ENCODE measurements at places on chromosomes 6 and 20. TPM values are rescaled to one million over a fixed set of nuclear protein-coding genes. Genes with fewer than 3 reads are reported as not detected.

- no peak for DNase-seq
Observed at GRCh38 chr6:108365478-108365877, 70.6 kb downstream of the AFG1L start.

GRCh38 chr6:25008707-25009392 lies 73.1 kb upstream of the RIPOR2 start:
- no peak for DNase-seq

- no peak for DNase-seq
Observed at GRCh38 chr20:45873409-45874103, 7.5 kb upstream of the ZSWIM1 start.

DNA sequence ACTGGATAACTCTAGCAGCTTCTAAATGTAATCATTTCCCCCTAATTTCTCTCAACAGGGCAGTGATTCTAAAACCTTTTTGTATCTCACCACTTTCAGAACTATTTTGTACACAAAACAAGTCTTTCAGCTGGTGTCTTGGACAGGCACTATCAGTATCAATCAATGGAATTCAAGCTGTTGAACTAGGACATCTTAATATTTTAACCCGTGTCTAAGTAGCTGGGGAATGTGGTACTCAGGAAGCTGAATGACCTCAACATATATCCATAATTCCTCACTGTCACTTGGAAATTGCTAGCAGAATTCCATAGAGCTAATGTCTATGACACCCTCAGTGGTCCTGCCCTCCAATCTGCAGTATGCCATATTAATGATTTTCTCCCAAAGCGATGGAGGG lies 24.5 kb downstream of the ADAT2 start:
- DNase-seq = no peak

- no peak for DNase-seq
Observed at GRCh38 chr6:13292774-13293173, 35.6 kb downstream of the TBC1D7 start.

- no peak for DNase-seq
Observed at GRCh38 chr20:13683833-13684232, 45.1 kb upstream of the TASP1 start.

The SMPDL3A gene
- 6.3 TPM for total RNA-seq

The CASP8AP2 gene
- total RNA-seq = 9.7 TPM

The OR12D3 gene
- total RNA-seq = not detected

All from kidney epithelial cell (primary cell).